CD4-positive, alpha-beta T cell treated with Interleukin-4 for 4 hours (primary cell): ENCODE measurements at places on chromosomes 11 and 22.
A peak's percentile ranks its signal among the peaks of the same experiment; 100 is the strongest.

GRCh38 chr11:83760932-83761331 lies 474.8 kb upstream of the CCDC90B start:
- DNase-seq: no peak

GRCh38 chr11:119103793-119104192 lies 2.1 kb upstream of the DPAGT1 start:
- DNase-seq: no peak

DNA sequence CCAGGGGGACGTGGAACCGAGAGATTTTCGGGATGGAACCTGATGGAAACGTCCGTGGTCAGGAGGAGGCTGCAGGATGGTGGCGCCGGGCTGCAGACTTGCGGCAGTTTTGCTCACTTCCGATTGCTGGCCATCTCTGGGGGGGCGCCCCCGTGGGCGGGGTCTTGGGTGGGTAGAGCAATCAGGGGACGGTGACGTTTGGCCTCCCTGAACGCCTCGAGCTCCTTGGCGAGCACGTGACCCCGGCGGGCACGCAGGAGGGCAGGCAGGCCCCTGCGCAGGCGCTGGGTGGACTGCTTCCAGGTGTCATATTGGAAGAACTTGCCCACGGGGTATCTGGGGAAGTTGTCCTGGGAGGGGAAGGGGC lies 6.3 kb downstream of the IGF2 start:
- DNase-seq: no peak

- peak; percentile 39 for DNase-seq
Observed at GRCh38 chr11:36465449-36466163, 44.5 kb downstream of the TRAF6 start.

GRCh38 chr22:26918226-26918625 lies 260.8 kb downstream of the MIAT start:
- DNase-seq: no peak

DNA sequence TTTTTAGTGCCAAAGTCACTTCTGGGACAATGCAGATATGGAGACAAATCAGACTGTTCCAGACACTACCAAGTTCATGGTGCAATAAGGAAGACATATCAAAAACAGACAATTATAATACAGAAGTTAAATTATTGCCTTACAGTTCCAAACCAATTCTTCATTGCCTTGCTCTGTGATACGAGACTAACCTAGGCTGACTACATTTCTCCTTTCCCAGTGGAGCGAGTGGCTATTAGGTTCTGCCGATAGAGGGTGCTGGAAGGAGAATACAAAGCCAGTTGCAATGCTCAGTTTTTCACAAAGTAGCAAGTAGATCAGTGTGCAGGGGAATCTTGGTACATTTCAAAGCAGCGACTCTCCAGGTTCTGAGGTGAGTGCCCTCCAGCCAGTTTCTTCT lies 67.8 kb downstream of the FAM168A start:
- no peak for DNase-seq

DNA sequence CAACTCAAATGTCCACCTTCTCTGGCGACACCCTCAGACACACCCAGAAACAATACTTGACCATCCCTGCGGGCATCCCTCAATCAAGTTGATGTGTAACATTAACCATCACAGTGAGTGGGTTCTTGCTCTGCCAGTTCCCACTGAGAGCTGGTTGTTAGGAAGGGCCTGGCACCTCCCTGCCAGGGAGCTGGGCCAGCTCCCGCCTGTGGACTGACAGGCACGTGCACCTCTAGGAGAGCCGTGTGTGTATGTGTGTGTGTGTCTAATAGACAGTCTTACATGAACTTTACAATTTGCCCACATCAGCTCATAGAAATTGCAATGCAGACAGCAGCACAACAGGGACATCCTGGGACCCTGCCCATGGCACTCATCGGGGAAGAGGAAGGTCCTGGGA lies 298.7 kb downstream of the SHANK2 start:
- DNase-seq: no peak

DNA sequence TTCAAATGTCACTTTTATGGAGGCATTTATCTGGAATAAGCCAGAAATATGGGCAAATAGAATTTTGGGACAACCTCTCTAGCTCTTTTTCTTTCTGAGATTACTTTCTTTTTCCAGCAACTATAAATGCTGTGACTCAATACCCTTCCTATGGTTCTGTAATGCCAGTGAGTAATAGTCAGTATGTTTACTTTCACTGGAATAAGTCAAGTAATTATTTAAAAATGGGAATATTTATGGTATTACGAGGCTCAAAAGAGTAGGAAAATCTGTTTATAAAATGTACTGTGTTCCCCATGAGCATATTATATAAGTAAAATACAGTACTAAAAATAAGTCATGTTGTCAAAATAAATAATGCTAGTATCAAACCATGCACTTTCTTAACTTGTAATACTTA lies 750.5 kb downstream of the LUZP2 start:
- no peak for DNase-seq

DNA sequence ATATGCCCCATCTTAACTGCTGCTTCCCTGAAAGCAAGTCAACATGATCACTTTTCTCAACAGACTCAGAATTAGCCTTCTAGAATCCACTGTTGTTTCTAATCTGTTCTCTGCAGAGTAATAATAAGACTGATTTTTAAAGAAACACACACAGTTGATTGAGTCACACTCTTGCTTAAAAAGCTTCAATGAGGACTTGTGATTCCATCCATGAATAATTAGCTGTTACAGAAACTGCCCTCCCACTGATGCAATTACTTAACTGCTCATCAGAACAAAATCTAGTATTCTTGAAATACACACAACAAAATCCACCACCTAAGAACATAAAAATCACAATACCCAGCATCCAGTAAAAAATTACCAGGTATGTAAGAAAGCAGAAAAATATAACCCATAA lies 100.5 kb upstream of the TIMP3 start:
- no peak for DNase-seq

- no peak for DNase-seq
Observed at GRCh38 chr11:46072172-46072964, 48.9 kb downstream of the PHF21A start.

GRCh38 chr11:33652930-33653329 lies 47.7 kb downstream of the C11orf91 start:
- DNase-seq: no peak

DNA sequence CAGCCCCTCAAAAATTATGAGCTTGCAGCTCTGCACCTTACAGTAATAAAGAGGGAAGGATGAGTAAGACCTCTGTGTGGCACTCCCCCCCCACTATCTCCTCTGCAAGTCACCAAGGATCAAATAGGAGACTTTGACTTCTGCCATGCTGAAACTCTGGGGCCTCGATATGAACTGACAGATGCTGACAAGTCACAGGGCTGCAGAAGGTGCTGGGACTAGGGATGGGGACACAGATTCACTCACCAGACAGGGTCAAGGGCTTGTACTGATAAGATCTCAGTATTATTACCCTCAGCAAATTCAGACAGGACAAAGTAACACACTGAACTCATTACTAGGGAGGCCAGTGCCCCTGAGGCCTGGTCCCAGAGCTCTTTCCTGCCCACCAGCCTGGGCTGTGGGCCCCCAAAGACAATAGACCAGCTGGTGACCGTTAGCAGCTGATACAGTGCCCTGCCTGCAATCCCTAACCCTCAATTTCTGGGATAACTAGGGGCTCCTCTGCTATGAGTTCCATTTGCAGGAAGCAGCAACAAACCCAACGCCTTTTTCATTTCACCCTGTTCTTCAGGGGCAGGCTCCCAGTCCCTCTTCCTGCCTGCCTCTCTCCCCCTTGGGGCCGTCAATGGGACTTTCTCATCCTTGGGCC lies 20.1 kb downstream of the TMPRSS13 start:
- no peak for DNase-seq

GRCh38 chr11:20406484-20406883 lies 19.0 kb downstream of the PRMT3 start:
- no peak for DNase-seq

GRCh38 chr22:45670981-45671782 lies 452 bp upstream of the ATXN10 start:
- no peak for DNase-seq

DNA sequence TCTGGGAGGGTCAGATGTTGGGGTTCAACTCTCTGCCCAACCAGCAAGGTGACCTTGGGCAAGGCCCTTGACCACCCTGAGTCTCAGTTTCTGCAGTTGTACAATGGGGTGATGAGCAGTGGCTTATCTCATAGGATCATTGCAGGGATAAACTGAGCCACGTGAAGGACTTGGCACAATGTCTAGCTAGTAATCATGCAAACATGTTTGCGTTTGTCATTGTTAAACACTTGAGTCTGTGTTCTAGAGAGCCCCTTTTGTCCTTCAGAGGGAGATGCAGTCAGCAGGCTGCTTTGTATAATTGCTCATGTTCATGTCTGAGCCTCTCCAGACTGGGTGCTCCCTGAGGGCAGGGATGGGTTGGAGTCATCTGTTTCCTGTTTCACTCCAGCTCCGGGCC lies 15.8 kb downstream of the CD82 start:
- no peak for DNase-seq

DNA sequence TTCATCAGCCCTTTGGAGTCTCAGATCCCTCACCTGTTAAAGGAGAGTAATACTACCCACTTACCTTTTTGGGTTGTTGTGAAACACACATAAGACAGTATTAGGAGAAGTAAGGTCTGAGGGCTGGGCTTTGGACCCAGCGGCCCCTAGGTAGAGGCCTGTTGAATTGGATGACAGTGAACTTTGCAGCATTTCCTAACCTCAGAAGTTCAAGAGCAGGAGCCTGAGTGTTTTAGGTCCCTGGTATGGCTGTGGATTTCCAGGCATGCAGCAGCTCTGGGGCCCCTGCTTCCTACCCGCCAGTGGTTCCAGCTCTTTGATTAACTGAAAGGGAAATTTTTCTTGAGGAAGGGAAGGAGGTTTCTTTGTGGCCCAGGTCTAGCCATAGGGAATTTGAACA lies 58.9 kb downstream of the TEAD1 start:
- no peak for DNase-seq

DNA sequence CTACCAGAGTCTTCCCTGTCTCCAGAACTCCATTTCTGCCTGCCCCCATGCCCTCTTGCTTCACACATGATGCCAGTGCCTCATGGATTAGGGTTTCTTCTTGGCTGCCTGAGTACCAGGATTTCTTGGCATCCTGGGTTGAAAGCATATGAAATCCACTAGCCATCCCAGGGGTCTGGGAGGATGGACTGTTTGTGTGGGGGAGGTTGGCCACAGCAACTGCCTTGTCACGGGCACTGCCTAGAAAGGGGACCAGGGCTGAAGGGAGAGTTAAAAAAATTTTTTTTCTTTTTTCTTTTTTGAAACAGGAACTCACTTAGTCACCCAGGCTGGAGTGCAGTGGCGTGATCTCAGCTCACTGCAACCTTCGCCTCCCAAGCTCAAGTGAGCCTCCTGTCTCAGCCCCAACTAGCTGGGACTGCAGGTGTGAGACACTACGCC lies 4.2 kb downstream of the USP35 start:
- peak; percentile 28 for DNase-seq

- DNase-seq: no peak
Observed at GRCh38 chr22:32674925-32675825, 126.3 kb upstream of the TIMP3 start.

DNA sequence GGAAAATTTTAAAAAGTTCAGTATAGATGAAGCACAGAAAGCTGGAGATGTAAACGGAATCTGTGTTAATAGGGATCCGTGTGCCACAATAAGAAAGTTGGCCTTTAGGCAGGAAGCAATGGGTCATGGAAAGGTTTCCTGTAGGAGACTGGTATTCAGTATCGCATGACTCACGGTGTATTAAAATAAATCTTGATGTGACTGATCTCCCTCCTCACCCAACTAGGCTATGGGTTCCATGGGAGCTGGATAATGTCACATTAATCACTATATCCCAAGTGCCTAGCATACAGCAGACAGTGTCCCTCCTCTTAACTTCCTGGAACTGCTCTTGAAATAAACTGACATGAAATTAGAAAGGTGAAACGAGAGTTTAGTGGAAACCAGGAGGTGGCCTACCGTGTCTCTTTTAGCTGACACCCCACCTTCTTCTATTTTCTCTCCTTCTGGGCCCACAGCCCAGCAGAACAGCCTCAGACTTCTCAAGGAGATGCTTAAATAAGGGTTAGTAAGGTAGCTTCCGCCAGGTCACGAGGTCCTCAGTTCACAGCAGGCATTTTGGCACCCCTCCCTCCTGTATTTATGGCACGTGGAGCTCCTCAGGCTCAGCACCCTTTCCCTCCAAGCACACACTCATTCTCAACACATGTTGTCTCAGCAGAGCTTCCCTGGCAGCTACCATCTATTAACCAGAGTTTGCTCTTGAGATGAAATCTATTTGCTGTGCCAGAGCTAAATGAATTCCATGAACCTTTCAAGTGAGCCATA lies 118.8 kb downstream of the NXPE2 start:
- DNase-seq: no peak

DNA sequence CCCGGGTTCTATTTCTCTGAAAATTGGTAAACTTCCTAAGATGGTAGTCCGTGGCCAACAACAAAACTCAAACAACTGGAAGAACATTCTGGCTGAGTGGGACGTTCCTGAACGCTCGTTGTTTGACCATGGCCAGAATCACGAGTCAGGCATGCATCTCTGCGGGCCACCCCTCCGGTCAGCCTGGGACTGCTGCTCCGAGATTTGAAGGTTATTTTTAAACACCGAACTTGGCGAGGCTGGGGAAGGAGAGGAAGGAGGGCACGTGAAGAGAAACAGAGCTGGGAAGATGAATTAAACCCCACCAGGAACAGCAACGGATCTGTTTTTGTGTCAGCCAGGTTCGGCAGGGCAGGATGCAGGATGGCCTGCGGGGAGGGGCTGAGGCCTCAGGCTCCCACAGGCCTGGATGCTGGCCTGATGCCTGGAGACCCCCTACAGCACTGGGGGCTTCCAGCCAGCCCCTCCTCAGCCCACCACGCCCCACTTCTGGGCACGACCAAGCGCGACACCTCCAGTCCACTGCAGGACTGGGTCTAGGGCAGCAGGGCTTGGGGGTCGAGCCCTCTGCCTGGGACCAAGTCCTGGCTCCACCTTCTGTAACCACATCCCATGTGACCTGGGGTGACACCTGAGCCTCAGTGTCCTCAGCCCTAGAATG lies 5.1 kb downstream of the SHISAL1 start:
- DNase-seq: no peak

- no peak for DNase-seq
Observed at GRCh38 chr22:41038732-41039131, 53.7 kb upstream of the EP300 start.

DNA sequence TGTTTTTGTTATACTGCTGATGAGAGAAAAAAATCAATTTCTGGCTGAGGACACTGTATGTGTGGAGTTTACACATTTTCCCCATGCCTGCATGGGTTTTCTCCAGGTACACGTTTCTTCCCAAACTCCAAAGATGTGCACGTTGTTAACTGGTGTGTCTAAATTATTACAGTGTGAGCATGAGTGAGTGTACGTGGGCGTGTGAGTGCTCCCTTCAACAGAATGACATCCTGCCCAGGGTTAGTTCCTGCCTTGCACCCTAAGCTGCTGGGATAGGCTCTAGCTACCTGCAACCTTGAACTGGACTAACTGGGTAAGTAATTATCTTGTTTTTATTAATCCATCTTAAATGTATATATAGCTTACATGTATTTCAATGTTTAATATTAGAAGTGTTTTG lies 5.5 kb downstream of the NPAT start:
- DNase-seq: no peak

- DNase-seq: no peak
Observed at GRCh38 chr11:3783611-3784010, 13.7 kb downstream of the NUP98 start.
